GM12878 (cell line): ENCODE measurements at places on chromosomes 3 and 15. TPM values are rescaled to one million over a fixed set of nuclear protein-coding genes. Genes with fewer than 3 reads are reported as not detected.

DNA sequence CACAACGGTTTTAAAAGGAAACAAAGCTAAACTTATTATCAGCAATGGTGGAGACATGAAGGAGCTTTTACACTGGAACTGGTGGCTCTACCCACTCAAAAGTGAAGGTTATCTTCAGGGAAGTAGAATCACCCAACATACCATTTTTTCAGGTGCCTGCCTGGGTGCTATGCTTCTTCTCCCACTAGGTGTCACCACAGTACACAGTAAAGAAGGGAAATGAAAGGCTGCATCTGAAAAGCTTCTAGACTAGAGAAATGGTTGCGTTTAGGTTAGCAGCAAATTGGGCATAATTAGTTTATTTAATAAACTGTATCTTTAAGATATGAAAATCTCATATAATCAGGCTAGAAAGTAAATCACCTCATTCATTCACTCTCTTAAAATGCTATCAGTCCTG lies 47.0 kb upstream of the SELENOK start:
- DNase-seq: no peak

DNA sequence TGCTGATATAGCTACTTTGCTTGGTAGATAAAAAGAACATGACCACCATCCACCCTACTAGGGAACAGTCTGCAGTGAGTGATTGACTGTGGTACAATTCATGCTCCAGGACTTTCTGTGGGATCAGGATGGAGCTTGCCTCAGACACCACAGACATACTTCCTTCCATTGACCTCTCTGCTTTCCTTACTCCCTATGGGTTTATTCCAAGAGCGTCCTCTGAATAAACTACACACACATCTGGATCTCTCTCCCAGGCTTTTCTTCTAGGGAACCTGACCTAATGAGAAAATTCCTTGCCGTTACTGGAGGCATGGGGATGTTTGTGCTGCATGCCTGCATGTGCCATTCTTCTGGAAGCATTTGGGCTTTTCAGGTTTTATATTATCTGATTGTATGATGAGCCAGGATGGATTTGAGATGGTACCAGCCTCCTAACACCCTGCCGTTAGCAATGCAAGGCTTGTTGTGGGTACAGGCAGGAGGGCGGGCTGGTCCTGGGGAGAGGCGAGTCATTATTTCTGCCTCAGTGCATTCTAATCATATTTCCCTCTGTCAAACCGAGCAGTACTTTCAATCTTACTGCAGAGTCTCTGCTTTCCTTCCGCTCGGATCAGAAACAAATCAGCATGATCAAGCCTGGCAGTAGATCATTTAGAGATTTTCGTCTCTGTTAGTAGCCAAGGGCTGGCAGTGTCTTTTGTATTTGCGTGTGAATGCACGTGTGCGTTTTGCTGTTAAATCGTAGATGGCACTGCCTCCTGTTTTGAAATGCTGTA lies 279.2 kb downstream of the PDCD6IP start:
- peak; percentile 71 for DNase-seq

GRCh38 chr3:110530902-110531301 lies 540.7 kb upstream of the NECTIN3 start:
- no peak for DNase-seq

CCDC33 gene
- 4.1 and 4.9 TPM in 2 replicates for total RNA-seq

DNA sequence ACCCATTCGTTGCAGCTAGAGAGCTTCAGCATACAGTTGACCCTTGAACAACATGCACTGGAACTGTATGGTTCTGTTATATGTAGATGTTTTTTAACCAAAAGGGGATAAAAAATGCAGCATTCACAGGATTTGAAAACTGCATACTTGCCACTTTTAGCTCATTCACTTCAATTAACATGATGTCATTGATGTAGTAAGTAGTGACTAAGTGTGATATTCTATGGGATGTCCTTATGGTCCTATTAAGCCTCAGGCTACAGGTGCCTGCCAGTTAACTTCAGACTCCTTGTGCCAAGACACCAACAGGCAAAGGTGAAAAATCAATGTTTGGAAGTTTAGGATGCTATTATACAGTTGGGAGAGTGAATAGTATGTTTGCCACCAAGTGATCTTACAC lies 553.6 kb upstream of the NECTIN3 start:
- no peak for DNase-seq

GRCh38 chr3:112407214-112407887 lies 74.4 kb downstream of the CD200 start:
- DNase-seq: peak; percentile 54

SLC12A1 gene
- not detected in 2 replicates for total RNA-seq
